NCI-H526 treated with DMSO at 0.1 percent for 48 hours (cell line): ENCODE measurements at places on chromosomes 12 and 14.
A peak's percentile ranks its signal among the peaks of the same experiment; 100 is the strongest.

GRCh38 chr12:109535231-109535862, 38.0 kb downstream of the MMAB start:
- DNase-seq, result no peak

- DNase-seq, result no peak
Observed at GRCh38 chr12:16331998-16332397, 15.4 kb upstream of the MGST1 start.

DNA sequence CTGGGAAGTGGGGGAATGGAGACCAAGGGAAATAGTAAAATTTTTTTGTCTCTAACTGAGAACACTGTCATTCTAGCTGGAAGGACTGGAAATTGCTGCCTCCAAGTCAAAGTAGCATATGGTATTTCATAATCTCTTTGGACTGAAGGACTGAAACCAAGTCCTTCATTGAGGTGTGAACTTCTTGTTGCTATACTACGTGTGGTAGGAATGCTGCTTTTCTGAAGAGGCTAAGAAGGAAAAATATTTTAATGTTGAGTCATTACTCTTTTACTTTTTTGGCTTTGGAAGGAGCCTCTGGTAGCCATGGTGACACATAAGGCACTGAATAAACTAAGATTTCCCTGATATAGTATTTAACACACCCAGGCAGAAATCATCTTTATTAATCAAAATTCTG, 465.4 kb downstream of the NPAS3 start:
- DNase-seq, result no peak

- DNase-seq, result no peak
Observed at GRCh38 chr14:64614805-64615391, 65.1 kb downstream of the PPP1R36 start.

DNA sequence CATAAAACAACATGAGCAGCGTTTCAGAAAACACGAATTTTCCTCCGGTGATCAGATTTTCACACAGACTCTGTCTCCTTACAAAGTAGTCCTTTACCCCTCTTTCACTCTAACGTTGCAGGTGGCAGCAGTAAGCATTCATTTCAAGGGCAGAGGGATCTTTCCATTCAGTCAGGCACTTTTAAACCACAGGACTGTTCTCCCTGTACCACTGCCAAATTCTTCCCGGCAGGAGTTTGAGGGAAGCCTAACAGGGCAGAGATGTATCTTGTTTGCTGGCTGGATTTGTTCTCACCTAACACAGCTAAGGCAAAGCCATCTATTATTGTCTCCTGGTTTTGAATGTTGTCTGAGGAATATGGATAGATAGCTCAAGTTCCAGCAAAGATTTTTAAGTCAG, 1187.3 kb upstream of the SEL1L start:
- DNase-seq, result no peak

DNA sequence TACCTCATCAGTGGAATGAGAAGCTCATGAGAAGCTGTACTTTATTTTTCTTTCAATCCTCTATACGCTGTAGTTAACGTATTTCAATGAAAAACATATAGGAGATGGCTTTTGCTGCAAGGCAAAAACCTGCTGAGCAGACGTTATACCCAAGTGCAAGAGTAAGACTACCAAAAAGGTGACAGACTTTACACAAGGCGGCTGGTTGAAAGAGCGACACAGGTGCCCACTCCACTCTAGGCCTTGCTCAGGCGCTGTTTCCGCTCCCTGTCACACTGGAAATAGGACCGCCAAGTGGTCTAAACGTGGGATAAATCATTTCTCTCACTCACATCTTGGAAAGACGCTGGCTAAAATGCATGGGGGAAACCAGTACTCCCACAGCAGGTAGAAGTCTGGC, 54.5 kb downstream of the PPP2R5C start:
- no peak for DNase-seq

DNA sequence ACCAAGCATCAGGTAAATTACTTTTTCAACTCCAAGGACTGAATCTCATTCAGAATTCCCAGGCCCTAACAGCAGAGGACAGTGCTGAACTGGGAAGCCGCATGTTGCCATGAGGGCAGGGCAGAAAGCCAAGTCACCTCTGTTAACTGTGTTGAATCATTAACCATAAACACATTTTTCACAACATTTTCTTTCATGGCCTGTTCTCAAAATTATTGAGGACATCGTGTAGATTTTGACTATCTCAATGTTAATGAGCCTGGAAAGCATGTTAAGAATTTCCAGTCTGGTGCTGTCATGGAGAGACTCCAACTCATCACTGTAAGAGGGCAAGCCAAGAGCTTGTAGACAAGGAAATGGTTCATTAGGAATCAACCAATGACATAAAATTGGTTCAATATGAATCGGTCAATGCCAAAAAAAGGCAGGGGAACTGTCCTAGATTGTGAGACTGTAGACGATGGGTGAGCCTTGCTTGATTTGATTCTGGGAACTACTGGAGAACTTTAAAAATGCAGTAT, 33.7 kb downstream of the CPM start:
- no peak for DNase-seq

DNA sequence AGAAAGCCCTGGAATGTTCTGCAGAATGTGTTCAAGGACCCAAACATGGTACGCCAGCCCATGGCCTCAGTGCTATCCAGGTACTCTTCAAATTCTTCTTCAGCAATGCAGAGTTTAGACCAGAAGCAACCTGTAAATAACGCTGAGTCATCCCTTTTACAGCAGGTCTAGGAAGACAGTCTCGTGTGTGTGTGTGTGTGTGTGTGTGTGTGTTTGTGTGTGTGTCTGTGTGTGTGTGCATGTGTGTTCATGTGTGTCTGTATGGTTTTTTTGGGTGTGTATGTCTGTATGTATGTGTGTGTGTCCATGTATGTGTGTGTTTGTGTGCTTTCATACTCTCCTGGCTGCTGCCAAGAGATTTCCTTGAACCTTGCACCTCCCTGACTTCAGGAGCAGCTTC, 60.1 kb upstream of the RFX4 start:
- no peak for DNase-seq

GRCh38 chr12:81800298-81801148, 41.4 kb upstream of the PPFIA2 start:
- no peak for DNase-seq

DNA sequence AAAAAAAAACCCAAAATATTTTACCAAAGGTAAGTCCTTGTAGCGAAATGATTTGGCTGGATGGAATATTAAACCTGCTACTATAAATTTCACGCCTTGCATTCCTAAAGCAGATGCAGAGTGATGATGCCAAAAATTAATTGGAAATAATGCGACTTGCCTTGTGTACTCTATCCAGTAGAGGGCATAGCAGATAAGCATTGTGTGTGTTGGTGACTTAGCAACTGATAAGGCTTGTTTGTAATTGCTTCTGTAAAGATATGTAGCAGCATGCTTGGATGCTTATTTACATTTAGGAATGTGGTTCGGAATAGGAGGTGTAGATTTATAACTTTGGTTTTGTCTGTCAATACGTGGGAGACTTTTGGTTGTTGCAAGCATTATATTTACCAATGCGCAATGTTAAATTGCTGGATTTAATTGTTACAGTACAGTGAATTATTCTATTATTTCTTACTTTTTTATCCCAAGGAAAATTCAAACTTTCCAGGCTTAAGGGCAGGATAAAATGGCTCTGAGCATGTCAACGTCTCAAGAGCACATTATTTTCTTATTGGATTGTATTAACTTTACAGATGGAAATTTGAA, 80.5 kb downstream of the TMEM260 start:
- peak; percentile 38 for DNase-seq

DNA sequence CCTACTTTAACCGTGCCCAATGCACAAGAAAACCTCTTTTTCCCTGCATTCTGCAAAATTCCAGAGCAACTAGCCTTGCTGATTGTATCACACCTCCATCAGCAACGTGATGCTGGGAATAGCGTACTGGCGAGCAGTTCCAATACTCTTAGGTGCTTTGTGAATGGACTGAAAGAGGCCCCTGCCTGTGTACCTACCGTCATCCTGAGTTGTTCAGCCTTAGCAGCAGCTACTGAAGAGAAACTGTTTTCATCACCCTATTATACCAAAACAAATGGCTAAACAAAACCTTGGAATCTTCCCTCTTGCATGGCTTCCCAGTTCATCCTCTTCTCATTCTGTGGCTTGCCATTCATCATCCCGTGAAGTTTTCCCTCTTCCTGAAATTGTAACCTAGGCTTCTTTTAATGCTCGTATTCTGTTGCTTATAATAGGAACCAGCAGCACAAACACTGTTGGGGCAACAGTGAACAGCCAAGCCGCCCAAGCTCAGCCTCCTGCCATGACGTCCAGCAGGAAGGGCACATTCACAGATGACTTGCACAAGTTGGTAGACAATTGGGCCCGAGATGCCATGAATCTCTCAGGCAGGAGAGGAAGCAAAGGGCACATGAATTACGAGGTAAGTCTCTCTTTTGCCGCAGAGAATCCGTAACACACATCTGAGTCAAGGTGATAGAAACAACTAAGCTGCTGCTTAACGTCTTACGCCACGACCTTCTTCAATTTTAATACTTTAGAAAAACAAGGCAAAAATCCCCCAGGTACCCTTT, 41.9 kb downstream of the RAD52 start:
- no peak for DNase-seq

DNA sequence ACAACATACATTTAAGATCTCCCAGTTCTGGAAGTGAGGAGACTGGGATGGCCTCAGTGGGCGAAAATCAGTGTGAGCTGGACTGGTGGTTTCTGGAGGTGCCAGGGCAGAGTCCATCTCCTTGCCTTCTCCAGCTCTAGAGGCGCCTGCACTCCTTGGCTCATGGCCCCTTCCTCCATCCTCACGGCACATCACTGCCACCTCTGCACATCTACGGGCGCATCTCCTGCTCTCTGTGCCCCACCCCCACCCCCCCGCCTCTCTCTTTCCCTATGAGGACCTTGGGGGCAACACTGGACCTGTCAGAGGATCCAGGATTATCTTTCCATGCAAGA, 62.8 kb upstream of the DIO3 start:
- no peak for DNase-seq

GRCh38 chr14:100617410-100618317, 30.4 kb upstream of the BEGAIN start:
- no peak for DNase-seq

DNA sequence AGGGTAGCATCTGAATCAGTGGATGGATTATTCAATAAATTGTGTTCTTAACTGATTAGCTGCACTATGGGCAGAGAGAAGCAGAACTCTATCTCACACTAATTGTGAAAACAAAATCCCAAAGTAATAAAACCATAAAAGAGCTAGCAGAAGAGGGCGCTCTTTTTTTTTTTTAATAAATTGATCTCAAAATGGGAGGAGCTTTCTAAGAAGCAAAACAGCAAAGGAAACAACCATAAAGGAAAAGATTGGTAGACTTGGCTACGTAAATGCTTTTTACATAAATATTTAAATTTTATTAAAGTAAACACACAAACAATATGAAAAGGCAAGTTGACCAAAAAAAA, 1.5 kb upstream of the TM7SF3 start:
- peak; percentile 35 for DNase-seq

GRCh38 chr12:76030341-76031080, 1.1 kb downstream of the PHLDA1 start:
- peak; percentile 22 for DNase-seq

- DNase-seq, result no peak
Observed at GRCh38 chr12:14473707-14474287, 93.9 kb downstream of the PLBD1 start.

DNA sequence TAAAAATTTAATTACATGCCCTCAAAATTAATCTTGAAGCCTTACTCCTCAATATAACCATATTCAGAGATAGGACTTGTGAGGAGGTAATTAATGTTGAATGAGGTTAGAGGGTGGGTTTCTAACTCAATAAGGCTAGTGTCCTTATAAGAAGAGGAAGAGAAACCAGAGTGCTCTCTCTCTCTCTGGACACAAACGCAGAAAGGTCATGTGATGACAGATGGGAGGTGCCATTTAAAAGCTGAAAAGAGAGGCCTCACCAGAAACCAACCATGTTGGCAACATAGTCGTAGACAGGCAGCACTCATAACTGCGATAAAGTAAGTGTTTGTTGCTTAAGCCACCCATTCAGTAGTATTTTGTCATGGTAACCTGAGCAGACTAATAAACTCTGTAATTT, 378.5 kb upstream of the LMO3 start:
- no peak for DNase-seq
